ENCODE measurements at places on chromosomes 2 and 18.
A peak's percentile ranks its signal among the peaks of the same experiment; 100 is the strongest.

DNA sequence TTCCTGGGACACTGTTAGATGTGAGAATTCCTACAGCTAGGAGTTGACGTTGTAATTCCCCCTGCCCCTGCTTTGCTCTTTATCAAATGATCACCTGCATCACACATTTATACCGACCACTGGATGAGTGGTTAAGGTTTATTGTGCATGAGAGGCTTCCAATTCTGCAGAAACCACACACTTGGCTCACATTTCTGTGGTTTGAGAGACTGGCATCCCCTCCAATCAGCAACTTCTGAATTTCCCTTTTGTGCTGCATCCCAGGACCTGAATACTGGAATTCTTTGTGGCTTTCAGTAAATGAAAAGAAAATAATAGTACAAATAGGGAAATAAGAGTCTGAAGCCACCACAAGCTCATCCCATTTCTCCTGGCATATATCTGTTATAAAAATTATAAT lies 628.7 kb upstream of the PIK3C3 start:
- DNase-seq = no peak
- H3K4me3 ChIP-seq = no peak overlapping the region
- H3K4me1 ChIP-seq = no peaks in the 10 kb centered on the region
- H3K27me3 ChIP-seq = no peaks in the 10 kb centered on the region
- no peak overlapping the region for H3K27ac ChIP-seq

- H3K4me3 ChIP-seq = no peak overlapping the region
- H3K27me3 ChIP-seq = no peaks in the 10 kb centered on the region
- H3K27ac ChIP-seq = no peak overlapping the region
- no peak for DNase-seq
- H3K36me3 ChIP-seq = no peaks in the 10 kb centered on the region
Measured at GRCh38 chr2:118119761-118120400, 31.6 kb downstream of the INSIG2 start.

DNA sequence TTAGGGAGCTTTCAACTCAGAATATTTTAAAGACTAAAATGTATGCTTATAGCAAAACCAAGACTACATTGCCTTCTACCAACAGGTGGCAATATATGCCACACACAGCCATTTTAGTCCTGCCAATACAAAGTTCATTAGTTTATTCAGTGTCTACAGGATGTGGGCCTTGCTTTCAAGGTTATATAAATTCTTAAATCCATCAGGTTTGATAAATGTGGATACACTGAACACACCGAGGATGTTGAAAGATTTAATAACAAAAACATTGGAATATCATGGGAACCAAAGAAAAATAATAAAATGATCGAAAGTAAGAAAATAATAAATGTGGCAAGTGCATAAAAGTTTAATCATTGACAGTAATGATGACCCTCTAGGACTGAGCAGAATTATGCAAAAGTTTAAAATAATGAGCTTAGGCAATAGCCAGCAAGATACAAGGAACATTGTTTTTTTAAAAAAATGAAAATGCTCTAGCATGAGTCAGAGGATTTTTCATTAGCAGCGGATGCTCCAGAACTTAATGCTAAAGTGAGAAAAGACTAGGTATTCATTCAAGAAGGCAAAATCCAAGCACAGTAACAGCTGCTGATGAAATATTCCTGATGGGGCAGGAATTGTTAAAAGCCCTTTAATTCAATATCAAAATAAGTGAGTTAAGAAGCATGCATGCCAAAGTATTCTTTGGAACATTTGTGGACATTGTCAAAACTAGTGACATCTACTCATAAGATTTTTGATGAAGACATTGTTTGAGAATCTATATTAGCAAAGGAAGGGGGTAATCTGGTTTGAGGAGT lies 14.2 kb downstream of the SCN9A start:
- H3K36me3 ChIP-seq = no peaks in the 10 kb centered on the region
- no peak for DNase-seq
- no peaks in the 10 kb centered on the region for H3K27me3 ChIP-seq
- H3K4me1 ChIP-seq = no peaks in the 10 kb centered on the region
- H3K4me3 ChIP-seq = no peak overlapping the region
- no peak overlapping the region for H3K27ac ChIP-seq

GRCh38 chr2:220078439-220078838 lies 451.0 kb downstream of the SLC4A3 start:
- peak; percentile 66 for DNase-seq
- no peaks in the 10 kb centered on the region for H3K4me1 ChIP-seq
- H3K27me3 ChIP-seq = no peaks in the 10 kb centered on the region
- H3K36me3 ChIP-seq = no peaks in the 10 kb centered on the region

- no peak overlapping the region for H3K4me3 ChIP-seq
- H3K27ac ChIP-seq = no peak overlapping the region
- H3K4me1 ChIP-seq = peaks cover 9% of the 10 kb centered on the region
Measured at GRCh38 chr2:204260162-204260877, 285.0 kb upstream of the PARD3B start.

GRCh38 chr2:174631009-174631981 lies 33.7 kb upstream of the WIPF1 start:
- H3K27me3 ChIP-seq = no peaks in the 10 kb centered on the region
- no peaks in the 10 kb centered on the region for H3K36me3 ChIP-seq
- peak overlapping the region; percentile 60 for H3K27ac ChIP-seq
- H3K4me1 ChIP-seq = peaks cover 8% of the 10 kb centered on the region
- no peak for DNase-seq

DNA sequence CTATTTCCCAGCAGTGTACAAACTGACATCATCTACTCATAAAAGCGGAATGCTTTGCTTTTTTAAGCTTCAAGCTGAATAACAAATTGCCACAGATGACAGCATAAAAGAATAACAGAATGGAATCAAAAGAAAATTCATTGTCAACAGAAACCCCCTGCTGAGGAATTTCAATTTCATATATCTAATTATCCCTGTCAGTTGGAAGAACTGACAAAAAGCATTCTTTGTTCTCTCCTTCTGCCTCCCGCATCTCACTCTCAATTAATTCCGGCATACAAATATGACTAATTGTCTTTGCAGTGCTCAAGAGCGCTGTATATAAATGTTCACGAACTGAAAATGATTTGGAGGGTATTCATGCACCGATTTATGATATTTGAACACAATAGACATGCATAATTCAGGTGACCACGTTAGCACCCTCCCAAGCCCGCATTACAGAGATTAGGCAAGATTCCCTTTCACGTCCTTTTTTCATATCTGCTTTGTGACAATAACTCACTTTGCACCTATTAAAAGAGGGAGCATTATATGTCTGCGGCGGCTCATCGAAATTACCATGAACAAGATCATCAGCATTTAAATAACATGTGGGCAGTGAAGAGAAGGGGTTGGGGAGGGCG lies 277.7 kb upstream of the SALL3 start:
- H3K27me3 ChIP-seq = no peaks in the 10 kb centered on the region
- H3K27ac ChIP-seq = no peak overlapping the region
- H3K4me3 ChIP-seq = no peak overlapping the region
- no peak for DNase-seq

DNA sequence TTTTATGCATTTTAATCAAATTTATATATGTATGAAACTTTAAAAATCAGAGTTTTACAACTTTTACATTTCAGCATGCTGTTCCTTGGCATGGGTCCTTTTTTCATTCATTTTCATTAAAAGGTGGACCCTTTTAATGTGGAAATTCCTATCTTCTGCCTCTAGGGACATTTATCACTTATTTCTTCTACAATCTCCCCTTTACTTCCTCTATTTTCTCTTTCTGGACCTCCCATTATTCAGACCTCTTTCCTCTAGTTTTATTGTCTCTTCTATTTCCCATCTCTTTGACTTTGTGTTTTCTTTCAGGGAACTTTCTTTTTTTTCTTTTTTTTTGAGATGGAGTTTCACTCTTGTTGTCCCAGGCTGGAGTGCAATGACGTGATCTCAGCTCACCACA lies 5.7 kb downstream of the PROC start:
- H3K27me3 ChIP-seq = peaks cover 11% of the 10 kb centered on the region
- peak overlapping the region; percentile 58 for H3K4me3 ChIP-seq
- H3K4me1 ChIP-seq = peaks cover 11% of the 10 kb centered on the region
- H3K27ac ChIP-seq = no peak overlapping the region
- DNase-seq = no peak

DNA sequence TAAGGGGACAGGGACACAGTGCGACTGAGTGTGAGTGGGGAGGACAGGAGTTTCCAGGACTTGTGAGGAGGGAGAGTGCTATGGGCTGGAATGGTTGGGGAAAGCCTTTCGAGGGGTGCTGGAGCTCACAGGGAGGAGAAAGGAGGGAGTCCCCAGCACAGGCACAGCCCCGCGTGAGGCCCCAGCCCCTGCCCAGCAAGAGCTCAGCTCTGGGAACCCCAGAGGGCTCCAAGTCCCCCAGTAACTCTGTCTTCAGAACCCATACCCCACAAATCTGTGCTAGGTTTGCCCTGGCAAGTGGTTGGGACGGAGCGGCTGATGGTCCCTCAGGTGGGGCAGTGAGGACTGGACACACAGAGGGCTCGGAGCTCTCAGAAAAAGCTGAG lies 75.4 kb downstream of the SFXN5 start:
- no peaks in the 10 kb centered on the region for H3K4me1 ChIP-seq
- H3K27me3 ChIP-seq = no peaks in the 10 kb centered on the region
- no peak for DNase-seq
- H3K36me3 ChIP-seq = peaks cover 3% of the 10 kb centered on the region

- no peaks in the 10 kb centered on the region for H3K27me3 ChIP-seq
- no peak overlapping the region for H3K27ac ChIP-seq
- no peaks in the 10 kb centered on the region for H3K4me1 ChIP-seq
- no peak overlapping the region for H3K4me3 ChIP-seq
Measured at GRCh38 chr2:120830096-120830830, 94.6 kb downstream of the GLI2 start.

- no peaks in the 10 kb centered on the region for H3K36me3 ChIP-seq
- H3K27ac ChIP-seq = peak overlapping the region; percentile 68
- no peaks in the 10 kb centered on the region for H3K27me3 ChIP-seq
- H3K4me3 ChIP-seq = peak overlapping the region; percentile 48
- no peaks in the 10 kb centered on the region for H3K4me1 ChIP-seq
Measured at GRCh38 chr2:197674591-197674990, 796 bp downstream of the RFTN2 start.

GRCh38 chr2:232885264-232885961 lies 15.3 kb downstream of the SNORC start:
- no peak overlapping the region for H3K27ac ChIP-seq
- no peak overlapping the region for H3K4me3 ChIP-seq
- no peaks in the 10 kb centered on the region for H3K36me3 ChIP-seq
- no peaks in the 10 kb centered on the region for H3K27me3 ChIP-seq

- no peak for DNase-seq
- no peak overlapping the region for H3K27ac ChIP-seq
- no peak overlapping the region for H3K4me3 ChIP-seq
- H3K4me1 ChIP-seq = no peaks in the 10 kb centered on the region
- H3K36me3 ChIP-seq = no peaks in the 10 kb centered on the region
- H3K27me3 ChIP-seq = no peaks in the 10 kb centered on the region
Measured at GRCh38 chr2:56444339-56444738, 260.5 kb downstream of the CCDC85A start.

- no peak overlapping the region for H3K4me3 ChIP-seq
- DNase-seq = no peak
Measured at GRCh38 chr2:6372317-6372901, 493.3 kb downstream of the CMPK2 start.

GRCh38 chr2:6922201-6922656 lies 5.0 kb downstream of the RNF144A start:
- no peak overlapping the region for H3K27ac ChIP-seq
- H3K27me3 ChIP-seq = no peaks in the 10 kb centered on the region
- DNase-seq = no peak
- no peak overlapping the region for H3K4me3 ChIP-seq

DNA sequence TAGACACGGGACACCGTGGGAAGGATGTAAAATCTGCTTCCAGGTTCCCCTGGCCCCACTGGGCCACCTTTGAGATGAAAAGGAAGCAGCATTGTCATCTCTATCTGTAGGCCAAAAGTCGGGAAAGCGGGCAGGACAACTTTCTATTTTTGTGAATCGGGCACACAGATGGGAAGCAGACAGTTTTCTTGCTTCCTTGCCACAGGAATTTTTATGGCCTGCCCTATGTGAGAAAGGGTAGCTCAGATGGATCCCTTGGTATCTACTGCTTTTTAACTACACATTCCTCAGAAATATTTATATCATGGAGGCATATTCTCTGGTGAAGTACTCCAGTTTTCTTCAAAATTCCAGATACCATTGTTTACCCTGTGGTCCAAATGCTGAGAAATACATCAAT lies 735.5 kb downstream of the CBLN2 start:
- no peaks in the 10 kb centered on the region for H3K27me3 ChIP-seq
- DNase-seq = no peak
- no peak overlapping the region for H3K4me3 ChIP-seq
- no peaks in the 10 kb centered on the region for H3K4me1 ChIP-seq

DNA sequence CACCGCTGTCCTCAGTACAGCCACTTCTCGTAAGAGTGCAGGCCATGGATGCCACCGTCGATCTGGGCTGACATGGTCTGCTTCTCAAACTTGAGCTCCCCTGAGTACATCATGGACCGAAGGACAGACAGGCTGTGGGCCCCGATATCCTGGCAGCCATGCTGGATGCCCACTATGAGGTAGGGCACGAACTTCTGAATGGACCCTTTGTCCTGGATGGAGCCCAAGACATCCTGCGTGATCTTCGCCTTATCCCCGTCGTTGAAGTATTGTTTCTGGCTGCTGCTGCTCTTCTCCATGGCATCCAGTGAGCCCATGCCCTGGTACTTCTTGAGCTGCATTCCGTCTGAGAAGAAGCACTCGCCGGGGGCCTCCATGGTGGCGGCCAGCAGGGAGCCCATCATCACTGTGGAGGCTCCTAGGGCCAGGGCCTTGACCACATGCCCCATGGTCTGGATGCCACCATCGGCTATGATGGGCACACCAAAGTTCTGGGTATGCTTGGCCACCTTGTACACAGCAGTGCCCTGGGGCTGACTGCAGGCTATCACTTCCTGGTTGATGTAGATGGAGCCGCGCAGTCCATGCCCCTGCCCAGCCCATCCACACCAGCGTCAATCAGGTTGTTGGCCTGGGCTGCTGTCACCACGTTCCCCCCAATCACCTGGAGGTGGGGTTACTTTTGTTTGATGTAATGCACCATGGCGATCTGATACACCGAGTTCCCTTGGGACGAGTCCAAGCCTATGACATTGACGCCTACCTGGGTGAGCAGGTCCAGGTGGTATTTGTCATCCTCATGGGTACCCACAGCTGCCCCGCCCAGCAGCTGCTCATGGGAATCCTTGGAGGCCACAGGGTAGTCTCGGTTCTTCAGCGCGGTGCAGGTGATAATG lies 21.8 kb downstream of the CFLAR start:
- DNase-seq = no peak
- no peak overlapping the region for H3K27ac ChIP-seq
- peaks cover 71% of the 10 kb centered on the region for H3K36me3 ChIP-seq
- H3K4me3 ChIP-seq = no peak overlapping the region
- H3K27me3 ChIP-seq = no peaks in the 10 kb centered on the region

- H3K4me1 ChIP-seq = no peaks in the 10 kb centered on the region
- no peaks in the 10 kb centered on the region for H3K36me3 ChIP-seq
- H3K4me3 ChIP-seq = no peak overlapping the region
- no peak overlapping the region for H3K27ac ChIP-seq
- DNase-seq = no peak
Measured at GRCh38 chr2:239499726-239500573, 99.1 kb upstream of the HDAC4 start.

GRCh38 chr2:191432121-191432520 lies 186.9 kb downstream of the MYO1B start:
- H3K27ac ChIP-seq = no peak overlapping the region
- no peaks in the 10 kb centered on the region for H3K36me3 ChIP-seq
- H3K4me3 ChIP-seq = no peak overlapping the region
- no peaks in the 10 kb centered on the region for H3K27me3 ChIP-seq
- DNase-seq = no peak
- H3K4me1 ChIP-seq = no peaks in the 10 kb centered on the region

- peak overlapping the region; percentile 100 for H3K4me3 ChIP-seq
- H3K4me1 ChIP-seq = peaks cover 10% of the 10 kb centered on the region
- H3K27me3 ChIP-seq = no peaks in the 10 kb centered on the region
- H3K36me3 ChIP-seq = no peaks in the 10 kb centered on the region
- H3K27ac ChIP-seq = peak overlapping the region; percentile 38
Measured at GRCh38 chr2:30150786-30151185, 4.0 kb downstream of the YPEL5 start.
